ENCODE measurements at places on chromosomes 4 and X.
A peak's percentile ranks its signal among the peaks of the same experiment; 100 is the strongest.

- DNase-seq: no peak
These were observed 90.8 kb downstream of the SHISA3 start for GRCh38 chr4:42488114-42488513.

- DNase-seq: no peak
These were observed 1251.0 kb downstream of the PCDH18 start for GRCh38 chr4:136281307-136281706.

GRCh38 chr4:17511051-17511450 lies 839 bp downstream of the QDPR start:
- no peak for DNase-seq

DNA sequence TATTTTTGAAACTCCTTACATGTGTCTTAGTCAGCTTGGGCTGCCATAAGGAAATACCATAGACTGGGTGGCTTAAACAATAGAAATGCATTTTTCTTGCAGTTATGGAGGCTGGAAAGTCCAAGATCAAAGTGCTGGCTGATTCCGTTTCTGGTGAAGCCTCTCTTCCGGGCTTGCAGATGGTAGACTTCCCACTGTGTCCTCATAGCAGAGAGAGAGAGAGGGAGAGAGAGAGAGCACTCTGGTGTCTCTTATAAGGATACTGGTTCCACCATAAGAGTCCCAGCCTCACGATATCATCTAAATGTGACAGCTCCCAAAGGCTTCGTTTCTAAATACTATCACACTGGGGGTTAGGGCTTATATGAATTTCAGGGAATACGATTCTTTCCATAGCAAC lies 39.7 kb downstream of the ENPEP start:
- DNase-seq: no peak

GRCh38 chrX:20067709-20068561 lies 48.8 kb downstream of the MAP7D2 start:
- DNase-seq: peak; percentile 77

GRCh38 chr4:20297261-20297660 lies 45.6 kb downstream of the SLIT2 start:
- DNase-seq: no peak

- DNase-seq: no peak
These were observed 3.7 kb downstream of the MTMR1 start for GRCh38 chrX:150696866-150697265.

DNA sequence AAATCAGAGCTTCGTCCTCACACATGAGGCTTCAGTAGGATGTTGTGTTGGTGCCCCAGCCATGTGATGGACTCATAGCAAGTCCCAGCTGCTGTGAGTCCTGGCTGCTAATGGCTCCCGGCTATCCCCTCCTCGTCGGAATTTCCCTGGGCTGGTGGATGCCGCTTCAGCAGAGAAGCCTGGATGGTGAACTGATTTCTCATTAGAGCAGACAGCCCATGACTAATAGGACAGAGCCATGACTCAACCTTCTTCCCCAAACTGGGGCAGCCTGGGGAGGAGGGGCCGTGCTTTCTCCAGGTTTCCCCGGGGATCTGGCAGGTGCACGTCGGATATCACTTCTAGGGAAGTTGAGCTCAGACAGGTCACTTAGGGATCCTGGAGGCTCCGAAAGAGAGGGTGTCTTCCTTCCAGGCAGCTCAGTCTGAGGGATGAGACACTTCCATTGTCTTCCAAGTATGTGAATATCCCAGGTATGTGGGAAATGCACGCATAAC lies 112.7 kb downstream of the ASMT start:
- peak; percentile 93 for DNase-seq

DNA sequence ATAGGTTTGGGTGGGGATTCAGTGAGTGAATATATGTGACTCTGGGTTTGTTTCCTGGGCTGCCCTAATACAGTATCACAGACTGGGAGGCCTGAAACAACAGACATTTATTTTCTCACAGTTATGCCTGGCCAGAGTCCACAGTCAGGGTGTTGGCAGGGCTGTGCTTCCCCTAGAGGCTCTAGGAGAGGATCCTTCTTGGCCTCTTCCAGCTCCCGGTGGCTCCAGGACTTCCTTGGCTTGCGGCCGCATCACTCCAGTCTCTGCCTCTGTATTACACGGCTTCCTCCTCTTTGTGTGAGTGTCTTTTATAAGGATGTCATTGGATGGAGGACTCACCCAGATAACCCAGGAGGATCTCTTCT lies 5.2 kb upstream of the JAKMIP1 start:
- DNase-seq: no peak

DNA sequence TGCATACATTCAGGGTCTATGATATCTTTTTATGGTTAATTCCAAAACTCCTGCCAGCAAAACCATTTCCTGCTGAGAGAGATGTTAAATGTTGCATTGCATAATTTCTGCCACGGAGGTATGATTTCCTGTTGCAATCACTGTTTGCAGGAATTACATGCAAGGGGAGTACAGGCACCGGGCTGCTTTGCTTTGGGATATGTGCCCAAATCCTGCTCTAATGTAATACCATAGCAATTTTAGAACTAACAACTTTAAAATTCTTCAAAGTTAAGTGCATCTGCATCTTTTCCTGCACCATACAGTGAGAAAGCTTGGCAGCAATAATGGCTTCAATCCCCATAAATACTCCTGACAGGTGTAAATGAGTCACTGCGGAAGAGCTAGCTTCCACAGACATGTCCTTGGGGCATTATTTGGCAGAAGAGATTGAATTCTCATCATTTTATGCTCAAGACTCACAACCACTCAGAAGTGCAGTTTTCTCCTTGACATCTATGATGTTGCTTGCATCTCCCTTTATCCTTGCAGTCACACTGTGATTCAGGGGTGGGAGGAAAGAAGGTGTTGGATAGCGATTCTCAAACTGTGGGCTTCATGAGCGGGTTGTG lies 29.6 kb downstream of the TRIM2 start:
- DNase-seq: peak; percentile 91

GRCh38 chr4:122576261-122577188 lies 44.3 kb downstream of the IL21 start:
- DNase-seq: peak; percentile 45

DNA sequence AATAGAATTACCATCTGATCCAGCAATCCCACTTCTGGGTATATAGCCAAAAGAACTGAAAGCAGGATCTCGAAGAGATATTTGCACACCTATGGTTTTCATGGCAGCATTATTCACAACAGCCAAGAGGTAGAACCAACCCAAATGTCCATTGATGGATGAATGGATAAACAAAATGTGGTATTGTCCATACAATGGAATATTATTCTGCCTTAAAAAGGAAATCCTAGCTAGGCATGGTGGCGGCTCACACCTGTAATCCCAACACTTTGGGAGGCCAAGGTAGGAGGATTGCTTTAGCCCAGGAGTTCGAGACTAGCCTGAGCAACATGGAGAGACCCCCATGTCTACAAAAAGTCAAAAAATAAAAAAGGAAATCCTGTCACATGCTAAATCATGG lies 27.3 kb downstream of the SAT1 start:
- DNase-seq: no peak

- DNase-seq: no peak
These were observed 29.5 kb upstream of the BMPR1B start for GRCh38 chr4:94728056-94728766.

Data from NCI-H226 (cell line).